Naive thymus-derived CD8-positive, alpha-beta T cell (primary cell): ENCODE measurements at places on chromosomes 4 and X. TPM values are rescaled to one million over a fixed set of nuclear protein-coding genes. Genes with fewer than 3 reads are reported as not detected.

The TLR3 gene
- polyA plus RNA-seq = 0.80 TPM

The PDCL2 gene
- polyA plus RNA-seq = not detected

The LNX1 gene
- polyA plus RNA-seq = 0.32 TPM

The ITIH6 gene
- not detected for polyA plus RNA-seq

The SLC26A1 gene
- polyA plus RNA-seq = 0.72 TPM

The RIBC1 gene
- 0.42 TPM for polyA plus RNA-seq

The PCYT1B gene
- not detected for polyA plus RNA-seq

The TLR1 gene
- polyA plus RNA-seq = 7.9 TPM

The NPY2R gene
- not detected for polyA plus RNA-seq

The CASP3 gene
- 4.7 TPM for polyA plus RNA-seq

The FATE1 gene
- not detected for polyA plus RNA-seq

The NFXL1 gene
- polyA plus RNA-seq = 12.1 TPM

DNA sequence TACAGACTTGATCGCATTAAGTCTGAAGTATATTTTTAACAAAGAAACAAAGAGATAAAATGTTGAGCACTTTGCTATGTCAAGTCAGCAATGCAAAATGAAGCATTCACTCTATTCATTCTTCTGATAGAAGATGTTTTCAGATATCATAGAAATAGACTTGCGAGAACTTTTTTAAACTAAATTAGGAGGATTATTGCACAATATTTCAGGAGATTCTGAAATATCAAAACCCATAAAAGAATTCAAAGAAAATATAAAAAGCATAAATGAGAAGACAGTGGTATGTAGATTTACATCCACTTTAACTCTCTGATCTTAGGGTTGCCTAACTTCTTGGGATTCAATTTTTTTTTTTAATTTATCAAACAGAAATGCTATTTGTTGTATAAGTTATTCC is 81.1 kb upstream of the PABPC4L start:
- H3K4me1 ChIP-seq = no peaks in the 10 kb centered on the region
- H3K36me3 ChIP-seq = no peaks in the 10 kb centered on the region
- DNase-seq = no peak
- H3K27ac ChIP-seq = no peak overlapping the region
- no peak overlapping the region for H3K4me3 ChIP-seq

DNA sequence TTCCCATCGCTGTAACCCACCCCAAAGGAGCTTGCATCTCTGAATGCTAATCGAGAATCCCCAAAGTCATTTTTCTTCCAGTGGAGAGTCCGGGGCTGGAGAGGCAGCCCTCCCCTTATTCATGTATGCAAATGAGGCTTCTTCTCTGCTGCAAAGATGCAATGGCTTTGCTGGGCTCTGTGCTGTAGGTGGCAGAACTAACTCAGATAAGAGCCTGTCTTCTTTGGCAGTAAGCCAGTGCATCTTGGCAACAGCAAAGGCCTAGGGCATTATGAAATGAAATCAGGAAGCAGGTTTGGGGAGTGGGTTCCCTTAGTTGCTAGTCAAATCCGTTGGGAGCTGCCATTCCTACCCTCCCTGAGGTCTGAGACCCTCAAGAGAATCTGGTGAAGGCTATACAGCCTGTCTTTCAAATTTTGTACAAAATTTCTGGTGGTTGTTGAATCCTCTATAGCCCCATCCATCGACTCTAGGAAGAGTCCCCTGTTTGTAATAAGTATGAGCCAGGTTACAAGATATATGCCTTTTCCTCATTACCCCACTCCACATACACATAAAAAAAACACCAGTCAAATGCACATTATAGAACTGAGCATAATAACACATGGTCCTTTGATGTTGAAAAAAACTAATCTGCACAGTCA is 290.6 kb upstream of the TAPT1 start:
- H3K36me3 ChIP-seq = no peaks in the 10 kb centered on the region
- no peaks in the 10 kb centered on the region for H3K4me1 ChIP-seq
- H3K4me3 ChIP-seq = no peak overlapping the region
- no peak overlapping the region for H3K27ac ChIP-seq
- no peaks in the 10 kb centered on the region for H3K27me3 ChIP-seq
- no peak for DNase-seq

- H3K36me3 ChIP-seq = no peaks in the 10 kb centered on the region
- no peak overlapping the region for H3K27ac ChIP-seq
- H3K27me3 ChIP-seq = no peaks in the 10 kb centered on the region
- no peak overlapping the region for H3K4me3 ChIP-seq
Measured at GRCh38 chrX:114889481-114889880, 127.9 kb downstream of the IL13RA2 start.

DNA sequence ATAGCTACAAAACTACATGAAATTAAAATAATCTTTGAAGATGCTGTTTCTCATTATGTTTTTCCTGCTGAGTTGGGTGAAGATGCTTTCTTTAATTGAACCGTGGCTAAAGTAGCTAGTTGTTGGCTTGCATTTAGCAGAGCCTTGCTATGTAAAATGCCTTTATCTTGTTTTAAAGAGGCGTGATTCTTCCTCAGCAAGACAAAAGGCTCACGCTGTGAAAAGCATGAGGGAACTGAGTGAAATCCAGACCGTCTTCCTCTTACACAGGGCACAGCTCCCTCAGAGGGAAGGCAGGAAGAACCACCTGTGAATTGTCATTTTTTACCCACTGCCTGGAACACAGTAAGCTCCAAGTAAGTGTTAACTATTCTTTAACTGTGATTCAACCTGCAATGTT is 39.0 kb upstream of the ZNF518B start:
- H3K27ac ChIP-seq = no peak overlapping the region
- H3K27me3 ChIP-seq = peaks cover 5% of the 10 kb centered on the region
- no peaks in the 10 kb centered on the region for H3K36me3 ChIP-seq
- H3K4me1 ChIP-seq = no peaks in the 10 kb centered on the region
- no peak overlapping the region for H3K4me3 ChIP-seq

- H3K4me3 ChIP-seq = no peak overlapping the region
- H3K27me3 ChIP-seq = peaks cover 20% of the 10 kb centered on the region
- no peak overlapping the region for H3K27ac ChIP-seq
Measured at GRCh38 chrX:69133921-69134542, 31.2 kb downstream of the PJA1 start.

- peaks cover 28% of the 10 kb centered on the region for H3K4me1 ChIP-seq
- H3K4me3 ChIP-seq = peak overlapping the region; percentile 98
- H3K27ac ChIP-seq = no peak overlapping the region
- peaks cover 10% of the 10 kb centered on the region for H3K27me3 ChIP-seq
- no peak for DNase-seq
- no peaks in the 10 kb centered on the region for H3K36me3 ChIP-seq
Measured at GRCh38 chr4:101348995-101349800, 1.9 kb upstream of the PPP3CA start.

DNA sequence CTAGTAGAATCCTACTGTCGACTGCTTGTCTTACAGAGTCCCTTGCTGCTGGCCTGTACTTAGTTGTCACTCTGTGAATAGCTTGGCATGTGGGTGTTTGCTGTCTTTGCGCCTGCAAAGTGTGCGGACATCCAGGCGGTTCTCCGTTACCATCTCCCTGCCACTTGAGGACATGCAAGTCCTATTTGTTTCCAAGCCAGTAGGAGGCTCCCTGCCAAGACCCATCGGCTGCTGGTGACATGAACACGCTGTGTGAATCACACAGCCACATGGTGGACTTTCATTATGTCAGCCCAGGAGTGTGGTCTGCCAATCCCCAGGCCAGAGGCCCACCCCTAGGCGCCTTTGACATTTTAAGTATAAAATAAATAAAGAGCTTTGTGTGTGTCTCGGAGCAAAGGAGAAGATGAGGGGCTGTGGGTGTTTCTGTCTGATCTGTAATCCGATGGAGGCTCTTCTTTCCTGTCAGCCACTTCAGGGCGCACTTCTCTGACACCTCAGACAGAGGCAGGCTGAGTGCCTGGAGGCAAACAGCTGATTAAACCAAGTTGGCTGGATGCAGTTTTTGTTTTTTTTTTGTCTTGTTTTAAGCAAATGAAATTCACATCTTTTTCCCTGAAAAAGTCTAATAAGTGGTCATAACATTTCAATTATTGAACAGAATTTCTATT is 51.5 kb downstream of the ALPK1 start:
- DNase-seq = no peak
- H3K36me3 ChIP-seq = peaks cover 19% of the 10 kb centered on the region
- H3K4me1 ChIP-seq = no peaks in the 10 kb centered on the region
- no peaks in the 10 kb centered on the region for H3K27me3 ChIP-seq
- H3K4me3 ChIP-seq = no peak overlapping the region

GRCh38 chr4:77347351-77347966 is 190.5 kb downstream of the CCNG2 start:
- no peak overlapping the region for H3K27ac ChIP-seq
- H3K4me1 ChIP-seq = no peaks in the 10 kb centered on the region
- peaks cover 21% of the 10 kb centered on the region for H3K27me3 ChIP-seq
- DNase-seq = no peak
- H3K36me3 ChIP-seq = peaks cover 7% of the 10 kb centered on the region

DNA sequence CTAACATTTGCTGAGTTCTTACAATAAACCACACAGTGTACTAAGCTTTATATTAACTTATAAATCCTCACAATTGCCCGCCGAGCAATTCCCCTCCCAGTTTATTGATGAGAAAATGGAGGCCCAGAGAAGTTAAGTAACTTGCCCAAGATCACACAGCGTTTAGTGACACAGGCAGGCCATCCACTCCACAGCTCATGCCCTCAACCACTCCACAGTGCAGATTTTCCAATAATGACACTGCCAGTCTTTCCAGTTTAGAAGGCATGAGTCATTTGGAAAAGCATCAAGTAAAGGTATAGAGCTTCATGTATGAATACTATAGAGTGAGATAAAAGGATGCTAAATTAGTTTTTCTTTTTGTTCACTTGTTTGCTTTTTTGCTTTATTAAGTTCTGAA is 208.5 kb downstream of the CAMK2D start:
- H3K4me3 ChIP-seq = no peak overlapping the region
- no peak for DNase-seq
- no peaks in the 10 kb centered on the region for H3K27me3 ChIP-seq
- H3K4me1 ChIP-seq = peaks cover 22% of the 10 kb centered on the region

GRCh38 chr4:130545596-130545995 is 1449.6 kb downstream of the C4orf33 start:
- H3K27me3 ChIP-seq = no peaks in the 10 kb centered on the region
- DNase-seq = no peak
- H3K27ac ChIP-seq = no peak overlapping the region
- H3K36me3 ChIP-seq = no peaks in the 10 kb centered on the region
- no peaks in the 10 kb centered on the region for H3K4me1 ChIP-seq

- H3K36me3 ChIP-seq = no peaks in the 10 kb centered on the region
- H3K4me1 ChIP-seq = no peaks in the 10 kb centered on the region
- no peak overlapping the region for H3K27ac ChIP-seq
- H3K27me3 ChIP-seq = peaks cover 2% of the 10 kb centered on the region
Measured at GRCh38 chrX:119151051-119151380, 23.4 kb upstream of the KIAA1210 start.

DNA sequence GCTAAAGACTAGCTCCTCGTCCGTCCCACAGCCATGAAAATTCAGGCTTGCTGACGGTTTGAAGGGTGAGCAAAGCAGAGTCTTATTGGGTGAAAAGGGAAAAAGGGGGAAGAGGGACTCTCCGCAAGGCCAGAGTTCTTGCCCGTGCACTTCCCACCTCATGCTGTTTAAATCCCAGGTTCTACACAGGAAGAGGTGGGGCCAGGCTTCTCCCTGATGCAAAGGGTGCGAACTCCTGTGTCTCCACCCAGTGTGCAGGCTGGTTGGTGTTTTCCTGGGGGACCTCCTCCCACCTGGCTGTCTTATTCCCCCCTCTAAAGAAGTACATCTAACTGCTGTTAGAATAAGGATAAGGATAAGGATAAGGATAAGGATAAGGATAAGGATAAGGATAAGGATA is 18.0 kb upstream of the LANCL3 start:
- no peaks in the 10 kb centered on the region for H3K36me3 ChIP-seq
- no peak overlapping the region for H3K4me3 ChIP-seq
- no peak for DNase-seq
- no peaks in the 10 kb centered on the region for H3K27me3 ChIP-seq

- H3K4me3 ChIP-seq = no peak overlapping the region
- peaks cover 15% of the 10 kb centered on the region for H3K4me1 ChIP-seq
- H3K27ac ChIP-seq = no peak overlapping the region
- no peaks in the 10 kb centered on the region for H3K27me3 ChIP-seq
- peaks cover under 1% of the 10 kb centered on the region for H3K36me3 ChIP-seq
Measured at GRCh38 chr4:38614231-38614630, 49.8 kb upstream of the KLF3 start.

- H3K36me3 ChIP-seq = no peaks in the 10 kb centered on the region
- no peaks in the 10 kb centered on the region for H3K4me1 ChIP-seq
- H3K27ac ChIP-seq = no peak overlapping the region
- no peak overlapping the region for H3K4me3 ChIP-seq
- peaks cover 11% of the 10 kb centered on the region for H3K27me3 ChIP-seq
- DNase-seq = no peak
Measured at GRCh38 chr4:123878976-123879375, 482.4 kb downstream of the SPRY1 start.

- H3K27me3 ChIP-seq = peaks cover 10% of the 10 kb centered on the region
- no peaks in the 10 kb centered on the region for H3K4me1 ChIP-seq
- no peaks in the 10 kb centered on the region for H3K36me3 ChIP-seq
- no peak overlapping the region for H3K4me3 ChIP-seq
- no peak for DNase-seq
Measured at GRCh38 chr4:23774909-23775308, 114.9 kb downstream of the PPARGC1A start.

DNA sequence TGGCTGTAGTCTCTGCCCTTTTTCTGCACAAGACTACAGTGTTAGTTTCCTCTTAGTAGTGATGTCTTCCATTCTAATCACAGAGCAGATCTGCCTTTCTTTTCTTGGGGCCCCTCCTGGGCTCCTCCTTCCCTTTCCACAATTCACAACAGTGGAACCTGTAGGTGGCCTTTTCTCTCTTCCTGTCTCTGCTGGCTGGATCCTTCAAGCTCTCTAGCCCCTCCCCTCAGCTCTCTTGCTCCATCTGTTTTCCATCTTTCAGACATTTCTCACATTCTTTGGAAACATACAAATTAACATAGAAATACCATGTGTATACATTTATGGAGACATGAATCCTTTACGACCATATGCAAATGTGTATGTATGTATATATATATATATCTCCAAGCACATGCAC is 304 bp upstream of the SPIN2A start:
- DNase-seq = no peak
- H3K4me1 ChIP-seq = peaks cover 2% of the 10 kb centered on the region
- no peaks in the 10 kb centered on the region for H3K27me3 ChIP-seq
- no peak overlapping the region for H3K27ac ChIP-seq

GRCh38 chr4:88753658-88754571 is 56.3 kb upstream of the NAP1L5 start:
- H3K36me3 ChIP-seq = peaks cover 7% of the 10 kb centered on the region
- H3K4me1 ChIP-seq = no peaks in the 10 kb centered on the region

DNA sequence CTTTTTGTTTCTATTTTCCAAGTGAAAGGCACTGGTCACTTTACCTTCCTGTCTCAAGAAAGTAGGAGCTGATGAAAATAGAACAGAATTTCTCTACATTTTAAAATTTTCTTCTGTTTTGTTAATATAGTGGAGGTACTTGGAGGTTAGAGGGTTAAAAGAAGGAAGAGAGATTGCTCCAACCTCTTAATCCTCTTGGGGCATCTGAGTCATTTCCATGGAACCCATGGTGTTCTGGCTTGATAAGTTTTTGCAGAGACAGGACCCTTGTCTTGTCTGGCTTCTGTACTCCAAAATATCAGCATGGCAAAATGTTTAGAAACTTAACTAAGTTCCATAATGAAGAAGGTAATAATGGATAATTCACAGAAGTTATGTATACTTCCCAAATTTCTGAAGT is 727.2 kb downstream of the C4orf33 start:
- DNase-seq = no peak
- H3K27ac ChIP-seq = no peak overlapping the region
- H3K36me3 ChIP-seq = no peaks in the 10 kb centered on the region
